ENCODE measurements at places on chromosomes 5 and 9.

GRCh38 chr5:150184990-150185912 is 4.6 kb upstream of the SLC6A7 start:
- DNase-seq, result no peak

- DNase-seq, result no peak
Measured at GRCh38 chr9:70883056-70883455, 238.4 kb downstream of the TRPM3 start.

DNA sequence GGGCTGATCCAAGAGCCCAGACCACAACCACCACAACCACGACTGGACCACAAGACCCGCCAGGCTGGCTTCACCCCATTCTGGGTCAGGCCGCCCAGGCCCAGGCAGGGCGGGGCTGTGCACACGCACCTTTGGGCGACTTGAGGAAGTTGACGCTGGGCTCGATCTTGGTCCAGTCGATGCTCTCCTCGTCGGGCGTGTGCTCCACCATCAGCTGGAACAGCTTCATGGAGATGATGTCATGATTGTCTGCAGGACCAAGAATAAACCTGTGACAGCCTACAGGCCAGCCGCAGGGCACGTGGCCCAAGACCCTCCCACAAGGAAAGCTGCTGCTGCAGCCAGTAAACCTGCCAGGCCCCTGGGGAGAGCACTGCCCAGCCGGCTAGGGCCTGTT is 17.3 kb downstream of the LMAN2 start:
- DNase-seq, result no peak

- DNase-seq, result peak; percentile 55
Measured at GRCh38 chr5:77262697-77263096, 52.2 kb downstream of the PDE8B start.

GRCh38 chr5:65247594-65247993 is 234.1 kb downstream of the ADAMTS6 start:
- no peak for DNase-seq

DNA sequence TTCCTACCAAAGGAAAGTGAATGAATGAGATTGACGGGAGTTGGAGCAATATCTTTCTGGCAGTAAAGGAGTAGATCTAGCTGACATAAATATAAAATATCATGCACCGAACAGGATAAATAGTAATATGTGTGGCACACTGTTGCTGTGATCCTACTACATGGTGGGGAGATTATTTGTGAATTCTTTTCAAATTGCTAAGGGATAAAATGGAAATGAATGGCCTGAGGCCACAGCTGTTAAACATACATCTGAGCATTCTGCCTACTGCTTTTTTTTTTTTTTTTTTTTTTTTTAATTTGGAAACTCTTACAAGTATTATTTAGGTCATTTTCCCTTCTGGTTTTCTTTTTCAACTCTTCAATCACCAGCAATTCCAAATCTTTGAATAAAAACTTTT is 66.8 kb downstream of the MEF2C start:
- DNase-seq, result no peak

Measured in DMS79 (cell line).